ENCODE measurements at places on chromosomes 4 and X. TPM values are rescaled to one million over a fixed set of nuclear protein-coding genes. Genes with fewer than 3 reads are reported as not detected.

DNA sequence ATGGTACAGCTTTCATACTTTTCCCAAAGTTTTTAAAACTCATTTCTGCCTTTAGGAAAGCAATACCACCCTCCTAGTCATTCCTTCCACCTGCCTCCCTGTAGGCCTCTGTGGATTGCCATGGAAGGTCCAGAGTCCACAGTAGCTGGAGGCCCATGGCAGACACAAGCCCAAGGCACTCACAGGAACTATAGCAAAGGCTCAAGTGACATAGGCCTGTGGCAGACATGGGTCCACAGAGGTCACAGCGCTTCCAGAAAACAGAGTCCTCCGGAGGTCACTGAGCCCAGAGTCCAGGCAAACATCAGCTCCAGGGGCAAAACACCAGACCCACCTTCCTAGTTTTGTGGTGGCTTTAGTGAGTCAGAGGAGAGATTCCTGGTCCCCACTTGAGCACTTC is 147.6 kb upstream of the ATP6AP2 start:
- DNase-seq, result no peak

DNA sequence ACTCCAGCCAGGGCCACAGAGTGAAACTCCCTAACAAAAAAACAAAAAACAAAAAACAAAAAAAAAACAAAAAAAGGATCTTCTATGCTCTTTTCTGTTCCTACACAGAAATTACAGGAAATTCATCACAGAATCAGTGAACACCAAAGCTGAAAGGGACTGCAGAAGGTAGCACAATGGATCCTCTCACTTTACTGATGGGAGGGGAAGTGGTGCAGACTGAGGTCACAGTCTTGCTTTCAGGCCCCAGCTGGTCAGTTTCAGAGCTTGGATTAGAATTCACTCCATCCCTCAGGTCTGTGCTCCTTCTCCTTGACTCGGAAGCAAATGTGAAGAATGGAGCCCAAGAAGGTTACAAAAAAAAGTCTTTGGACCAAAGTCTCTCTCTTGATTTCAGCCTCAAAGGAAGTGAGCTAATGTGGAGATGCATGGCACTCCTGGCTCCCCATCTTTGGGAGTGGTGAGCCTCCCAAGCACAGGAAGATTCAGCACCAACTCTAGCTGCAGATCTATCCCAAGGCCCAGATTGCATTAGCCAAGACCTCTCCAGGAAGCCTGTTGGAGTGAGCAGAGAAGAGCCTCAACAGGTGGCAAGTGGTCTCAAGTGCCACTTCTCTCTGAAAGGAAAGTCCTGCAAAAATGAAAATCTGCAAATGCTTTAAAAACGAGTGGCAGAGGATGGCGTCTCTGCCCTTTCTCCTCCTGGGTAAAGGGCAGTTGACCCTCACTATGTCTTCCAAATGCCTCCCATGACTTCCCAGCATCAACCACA is 176.0 kb downstream of the MAML3 start:
- DNase-seq, result no peak

PAGE5 gene
- polyA plus RNA-seq, result not detected

DNA sequence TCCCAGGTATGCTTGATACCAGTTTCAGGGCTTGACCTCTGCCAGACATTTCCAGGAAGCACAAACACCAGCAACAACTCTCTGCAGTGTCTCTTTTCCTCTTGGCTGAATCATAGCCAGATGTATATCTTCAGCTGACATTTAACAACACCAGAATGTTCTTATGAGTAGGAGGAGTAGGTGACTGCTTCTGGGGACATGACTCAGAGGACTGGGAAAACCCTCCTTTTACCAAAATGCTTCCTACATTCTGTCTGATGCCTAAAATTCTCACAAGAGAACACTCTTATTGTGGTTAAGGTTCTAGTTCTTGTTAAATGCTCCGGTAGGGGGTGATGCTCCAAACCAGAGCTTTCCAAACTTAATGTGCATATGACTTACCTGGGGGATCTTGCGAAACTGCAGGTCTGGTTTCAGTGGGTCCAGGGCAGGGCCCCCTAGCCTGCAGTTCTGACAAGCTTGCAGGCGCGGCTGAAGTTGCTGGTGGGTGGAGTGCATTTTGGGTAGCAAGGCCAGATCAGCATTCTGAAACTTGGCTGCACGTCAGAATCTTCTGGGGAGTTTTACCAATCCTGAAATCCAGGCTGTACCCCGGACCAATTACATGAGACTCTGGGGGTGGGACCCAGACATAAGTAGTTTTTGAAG is 329.3 kb upstream of the RPS6KA3 start:
- no peak for DNase-seq

GRCh38 chr4:101347267-101347556 is at the start of gene PPP3CA:
TSS of gene PPP3CA (minus strand) at chr4:101347526.
- DNase-seq, result no peak

- DNase-seq, result no peak
Observed at GRCh38 chr4:79207281-79207680, 118.6 kb downstream of the NAA11 start.

DNA sequence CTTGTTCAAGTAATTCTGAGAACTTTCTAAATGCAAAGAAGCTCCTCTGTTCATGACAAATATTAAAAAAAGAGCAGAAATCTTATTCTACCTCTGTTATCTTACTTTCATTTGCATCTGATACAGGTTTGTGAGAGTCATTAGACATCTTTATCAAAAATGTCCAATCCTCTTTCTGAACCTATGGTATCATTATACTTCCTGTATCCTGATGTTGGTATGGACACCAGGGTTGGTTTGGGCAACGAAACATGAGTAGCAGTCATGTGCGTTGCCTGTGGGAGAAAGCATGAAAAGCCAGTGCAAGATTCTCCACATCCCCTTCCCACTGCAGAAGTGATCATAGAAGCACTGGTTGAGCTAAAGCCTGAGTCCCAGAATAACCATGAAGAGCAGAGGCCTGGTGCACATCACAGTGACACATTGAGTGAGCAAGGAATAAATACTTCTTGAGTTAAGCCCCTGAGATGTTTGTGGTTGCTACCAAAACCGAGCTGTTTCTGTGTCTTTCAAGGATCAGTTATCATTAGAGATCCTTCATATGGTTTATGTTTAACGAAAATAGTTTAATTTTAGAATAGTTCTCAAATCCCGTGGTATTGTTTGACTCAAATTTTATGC is 197.2 kb downstream of the BANK1 start:
- no peak for DNase-seq

TMEM35A gene
- 7.7 TPM for polyA plus RNA-seq

USP26 gene
- not detected for polyA plus RNA-seq

NKX1-1 gene
- not detected for polyA plus RNA-seq

DDX53 gene
- not detected for polyA plus RNA-seq

GRCh38 chr4:128061566-128062536 is 739 bp downstream of the LARP1B start:
- peak; percentile 42 for DNase-seq

GRCh38 chr4:74397748-74398426 is 32.9 kb downstream of the EREG start:
- no peak for DNase-seq

DNA sequence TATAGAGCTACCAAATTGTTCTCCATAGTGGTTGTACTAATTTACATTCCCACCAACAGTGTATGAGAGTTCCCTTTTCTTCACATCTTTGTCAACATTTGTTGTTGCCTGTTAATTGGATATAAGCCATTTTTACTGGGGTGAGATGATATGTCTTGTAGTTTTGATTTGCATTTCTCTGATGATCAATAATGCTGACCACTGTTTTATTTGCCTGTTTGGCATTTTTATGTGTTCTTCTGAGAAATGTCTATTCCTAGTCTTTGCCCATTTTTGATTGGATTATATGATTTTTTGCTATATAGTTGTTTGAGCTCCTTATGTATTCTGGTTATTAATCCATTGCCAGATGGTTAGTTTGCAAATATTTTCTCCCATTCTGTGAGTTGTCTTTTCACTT is 44.3 kb downstream of the ACTRT1 start:
- no peak for DNase-seq

All from left renal pelvis (tissue), 4 donors.